ENCODE measurements at places on chromosomes 7 and 10. TPM values are rescaled to one million over a fixed set of nuclear protein-coding genes. Genes with fewer than 3 reads are reported as not detected.

- no peak for DNase-seq
Observed at GRCh38 chr7:135855846-135856245, 107.2 kb upstream of the FAM180A start.

The LIPF gene
- total RNA-seq = not detected

DNA sequence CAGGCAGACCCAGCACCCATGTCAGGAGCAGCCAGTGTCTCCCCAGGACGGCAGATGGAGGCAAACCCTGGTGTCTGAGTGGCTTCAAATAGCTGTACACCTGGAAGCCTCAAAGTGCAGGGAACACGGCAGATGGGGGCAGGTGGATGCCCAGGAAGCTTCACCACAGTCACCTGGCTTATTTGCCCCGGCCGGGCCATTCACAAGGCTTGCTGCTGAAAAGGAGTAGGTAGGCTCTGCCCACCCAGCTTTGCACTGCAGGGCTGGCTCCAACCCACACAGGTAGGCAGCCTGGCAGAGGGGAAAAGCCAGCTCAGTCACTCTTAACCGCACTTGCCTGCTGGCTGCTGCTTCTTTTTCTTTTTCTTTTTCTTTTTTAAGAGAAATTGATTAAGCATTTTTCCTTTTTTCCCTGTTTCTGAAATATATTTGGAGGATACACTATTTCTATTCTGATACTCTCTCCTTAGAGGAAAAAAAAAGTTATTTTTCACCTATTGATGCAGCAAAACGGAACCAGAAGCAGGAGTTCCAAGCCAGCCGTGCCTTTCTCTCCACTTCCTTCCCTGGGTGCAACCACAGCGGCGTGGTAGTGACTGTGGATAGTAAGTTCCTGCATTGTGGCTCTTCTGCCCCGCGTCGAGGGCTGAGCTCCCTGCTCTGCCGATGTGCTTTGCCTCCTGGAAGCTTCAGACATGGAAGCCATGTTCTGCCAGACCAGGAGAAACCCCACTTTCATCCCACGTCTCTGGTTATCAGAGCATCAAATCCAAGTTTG lies 118.3 kb downstream of the KLF6 start:
- DNase-seq = no peak

DNA sequence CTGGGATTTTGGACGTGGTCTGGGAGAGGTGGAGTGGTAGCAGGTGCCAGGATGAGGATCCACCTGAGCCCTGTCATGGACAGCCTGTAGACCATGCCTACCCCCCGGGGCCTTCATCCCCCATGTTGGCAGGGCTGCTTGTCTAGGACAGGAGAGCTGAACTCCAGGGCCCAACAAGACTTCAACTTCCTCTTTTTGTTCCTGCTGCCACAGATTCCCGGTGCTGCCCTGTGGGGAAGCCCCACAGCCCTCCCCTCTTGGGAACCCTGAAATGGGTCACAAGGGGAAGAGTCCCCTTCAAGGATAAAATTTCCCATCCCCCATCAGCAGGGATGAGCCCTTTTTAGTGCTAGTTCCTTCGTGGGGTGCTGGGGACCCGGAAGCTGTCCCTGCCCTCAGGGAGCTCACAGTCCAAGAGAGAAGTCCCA lies 1.3 kb upstream of the CUEDC2 start:
- DNase-seq = no peak

DNA sequence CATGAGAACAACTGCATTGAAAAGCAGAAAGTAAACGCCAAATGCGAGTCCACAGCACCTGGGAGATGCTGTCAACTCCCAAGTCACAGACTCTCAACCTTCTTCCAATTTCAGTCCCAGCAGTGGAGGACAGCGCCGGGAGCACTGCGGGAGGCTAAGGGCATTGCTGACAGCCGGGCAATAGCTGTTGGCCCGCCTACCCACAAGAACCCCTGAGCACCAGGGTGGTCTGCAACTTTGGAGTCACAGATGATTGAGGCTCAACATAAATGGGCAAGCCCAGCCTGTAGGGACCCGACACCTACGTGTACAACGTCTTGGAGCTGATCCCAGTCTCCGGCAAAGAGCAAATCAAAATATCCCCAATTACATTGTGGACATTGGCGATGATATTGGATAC lies 262.9 kb downstream of the TCERG1L start:
- no peak for DNase-seq

GRCh38 chr10:70977625-70978024 lies 89.3 kb upstream of the PCBD1 start:
- DNase-seq = no peak

DNA sequence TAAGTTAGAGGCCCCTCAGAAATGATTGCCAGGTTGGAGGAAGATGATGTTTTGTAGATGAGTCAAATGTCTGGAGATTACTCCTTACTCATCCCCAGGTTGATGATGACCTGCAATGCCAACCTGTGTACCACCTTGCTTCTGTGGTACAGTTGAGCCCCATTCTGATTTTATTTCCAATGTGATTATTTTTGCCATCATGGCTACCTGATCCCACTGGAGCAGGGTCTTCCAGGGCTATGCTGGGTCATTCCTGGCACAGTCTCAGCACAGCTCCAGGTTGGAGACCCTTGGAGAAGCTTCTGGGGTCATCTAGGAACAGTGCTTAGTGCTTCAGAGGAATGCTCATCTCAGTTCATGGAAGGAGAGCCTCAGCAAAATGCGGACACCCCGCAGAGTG lies 34.3 kb downstream of the LRRC18 start:
- DNase-seq = no peak

The H2BK1 gene
- not detected for total RNA-seq
